ENCODE measurements at places on chromosomes 4 and X.
A peak's percentile ranks its signal among the peaks of the same experiment; 100 is the strongest.

DNA sequence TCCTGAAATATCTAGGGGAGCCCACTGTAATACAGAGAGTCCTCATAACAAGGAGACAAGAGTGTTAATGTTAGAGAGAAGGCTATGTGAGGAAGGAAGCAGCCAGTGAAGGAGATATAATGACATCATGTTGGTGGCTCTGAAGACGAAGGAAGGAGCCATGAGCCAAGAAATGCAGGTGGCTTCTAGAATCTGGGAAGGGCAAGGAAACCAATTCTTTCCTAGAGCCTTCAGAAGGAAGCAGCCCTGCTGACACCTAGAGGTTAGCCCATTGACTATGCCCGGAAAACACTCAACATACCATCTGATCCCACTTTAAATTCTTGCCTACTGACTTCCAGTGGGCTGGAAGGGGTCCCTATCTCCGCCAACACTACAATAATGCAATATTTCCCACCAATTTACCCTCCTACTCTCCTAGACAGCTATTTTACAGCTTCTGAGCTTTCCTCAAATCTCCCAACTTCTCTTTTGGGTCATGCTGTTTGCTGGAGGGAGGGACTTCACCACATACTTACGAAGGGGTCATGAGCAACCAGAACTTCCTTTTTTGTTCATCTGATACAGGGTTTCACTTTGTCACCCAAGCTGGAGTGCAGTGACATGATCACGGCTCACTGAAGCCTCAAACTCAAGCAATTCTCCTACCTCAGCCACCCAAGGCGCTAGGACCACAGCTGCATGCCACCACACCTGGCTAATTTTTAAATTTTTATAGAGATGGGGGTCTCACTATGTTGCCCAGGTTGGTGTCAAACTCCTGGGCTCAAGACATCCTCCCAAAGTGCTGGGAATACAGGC, 25.2 kb upstream of the G3BP2 start:
- no peak for DNase-seq

GRCh38 chr4:189001283-189001970, 862.2 kb downstream of the TRIML1 start:
- DNase-seq = no peak

- no peak for DNase-seq
These were observed at the start of gene SPP1 for GRCh38 chr4:87975466-87975865. TSS of gene SPP1 (plus strand) at chr4:87975714. CDS start at chr4:87976896, 1,182 bp downstream.

DNA sequence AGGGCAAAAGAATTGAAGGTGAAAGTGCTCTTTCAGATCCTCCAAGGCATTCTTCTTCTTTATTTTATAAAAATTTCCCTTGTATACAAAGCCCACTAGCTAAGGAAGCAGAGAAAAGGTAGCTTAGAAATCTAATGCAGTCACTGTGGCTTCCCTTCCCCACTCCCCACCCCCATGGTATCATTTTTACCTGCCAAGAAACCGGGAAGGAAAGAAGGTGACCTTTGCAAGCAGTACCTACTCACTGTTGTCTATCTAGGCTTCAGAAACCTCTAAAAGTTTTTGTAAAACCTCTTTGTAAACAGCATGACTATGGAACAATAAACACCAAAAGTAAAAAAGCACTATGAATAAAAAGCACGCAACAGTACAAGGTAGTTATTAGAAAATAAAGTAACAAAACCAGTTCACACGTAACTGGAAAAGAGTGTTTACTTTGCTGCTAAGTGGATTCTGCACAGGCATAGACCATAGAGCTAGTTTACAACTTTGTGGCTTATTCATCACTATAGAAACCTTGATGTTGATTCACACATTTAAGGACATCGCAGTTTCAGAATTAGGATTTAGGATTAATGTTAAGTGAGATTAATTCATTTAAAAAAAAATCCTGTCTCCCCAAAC, 109.6 kb upstream of the FTHL17 start:
- DNase-seq = no peak

GRCh38 chr4:7506119-7506518, 71.4 kb upstream of the PSAPL1 start:
- no peak for DNase-seq

- DNase-seq = no peak
These were observed 74.0 kb downstream of the CC2D2A start for GRCh38 chr4:15543537-15544247.

- DNase-seq = no peak
These were observed 86.2 kb upstream of the CBR4 start for GRCh38 chr4:169096221-169096620.

GRCh38 chr4:152860046-152860445, 76.1 kb upstream of the FHDC1 start:
- no peak for DNase-seq

DNA sequence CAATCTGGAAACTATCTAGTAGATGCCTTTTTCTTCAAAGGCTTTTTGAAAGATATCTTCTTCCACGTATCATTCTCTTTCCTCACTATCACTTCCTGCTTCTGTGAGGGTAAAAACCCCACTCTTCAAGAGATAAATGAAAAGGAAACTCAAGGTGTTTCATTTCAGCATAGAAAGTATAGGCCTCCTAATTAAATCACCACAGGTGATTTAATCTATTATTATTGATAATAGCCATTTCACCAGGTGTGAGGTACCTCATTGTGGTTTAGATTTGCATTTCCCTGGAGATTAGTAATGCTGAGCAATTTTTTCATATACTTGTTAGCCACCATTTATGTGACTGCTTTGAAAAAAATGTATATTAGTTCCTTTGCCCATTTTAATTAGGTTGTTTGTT, 92.0 kb upstream of the EMCN start:
- no peak for DNase-seq

GRCh38 chr4:17511509-17511949, 361 bp downstream of the QDPR start:
- peak; percentile 20 for DNase-seq

DNA sequence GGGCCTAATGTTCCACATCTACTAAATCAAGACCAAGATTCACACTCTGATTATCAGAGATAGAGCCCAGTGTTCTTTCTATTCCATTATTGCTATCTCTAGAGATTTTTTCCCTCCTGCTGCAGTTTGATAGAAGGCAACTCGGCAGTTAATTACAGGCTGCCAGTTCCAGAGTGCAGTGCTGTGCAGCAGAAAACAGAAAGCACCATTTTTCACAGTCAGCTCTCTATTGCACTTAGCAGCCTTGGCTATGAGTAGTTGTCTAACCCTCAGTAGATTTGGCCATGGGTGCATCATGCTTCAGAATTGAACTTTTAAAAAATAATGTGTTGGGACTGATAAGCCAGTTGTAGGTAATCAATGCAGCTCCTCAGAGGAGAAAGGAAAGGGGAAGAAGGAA, 295.3 kb downstream of the MID1IP1 start:
- DNase-seq = no peak

- no peak for DNase-seq
These were observed 125.8 kb downstream of the FHDC1 start for GRCh38 chr4:153061971-153062370.

DNA sequence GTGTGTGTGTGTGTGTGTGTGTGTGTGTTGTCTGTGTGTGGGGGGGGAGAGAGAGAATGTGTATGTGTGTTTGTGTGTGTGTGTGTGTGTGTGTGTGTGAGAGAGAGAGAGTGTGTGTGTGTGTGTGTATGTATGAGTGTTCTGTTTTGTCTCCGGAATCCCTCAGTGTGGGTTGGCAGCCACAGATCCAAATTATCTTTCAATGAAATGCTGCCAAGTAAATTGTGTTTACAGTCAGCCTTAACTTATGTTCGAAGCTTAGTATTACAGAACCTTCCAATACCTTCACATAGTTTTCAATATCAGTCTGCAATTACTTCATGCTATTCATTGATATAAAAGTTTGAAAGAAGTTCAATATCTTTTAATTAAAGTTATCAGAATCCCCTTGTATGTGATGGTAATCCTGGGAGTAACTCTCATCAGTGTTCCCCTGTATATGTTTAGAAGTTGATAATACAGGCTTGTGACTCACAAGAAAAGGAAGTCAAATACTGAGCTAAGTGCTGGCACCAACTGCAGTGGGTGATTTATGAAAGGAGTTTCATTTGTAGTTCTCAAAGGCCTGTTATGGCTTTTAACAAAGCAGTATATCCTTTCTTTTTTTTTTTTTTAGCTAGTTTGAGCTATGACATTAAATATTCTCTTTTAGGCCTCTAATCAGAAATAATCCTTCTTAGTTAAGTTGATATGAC, 51.6 kb upstream of the HTR2C start:
- no peak for DNase-seq

DNA sequence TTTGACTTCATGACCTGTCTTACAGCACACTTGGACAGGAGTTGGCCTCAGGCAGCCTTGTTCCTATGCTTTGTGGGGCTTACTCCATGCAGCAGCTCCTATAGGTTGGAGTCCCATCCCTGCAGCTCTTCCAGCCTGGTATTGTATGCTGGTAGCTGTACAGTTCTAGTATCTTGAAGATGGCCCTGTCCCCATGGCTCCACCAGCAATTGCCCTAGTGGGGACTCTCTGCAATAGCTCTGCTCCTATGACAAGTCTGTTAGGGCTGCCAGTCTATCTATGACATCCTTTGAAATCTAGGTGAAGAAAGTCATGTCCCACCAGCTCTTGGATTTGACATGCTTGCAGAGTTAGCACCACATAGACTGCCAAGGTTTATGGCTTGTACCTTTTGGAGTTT, 252.6 kb downstream of the ANTXR2 start:
- DNase-seq = no peak

- DNase-seq = no peak
These were observed 46.5 kb upstream of the PGRMC1 start for GRCh38 chrX:119189595-119189994.

DNA sequence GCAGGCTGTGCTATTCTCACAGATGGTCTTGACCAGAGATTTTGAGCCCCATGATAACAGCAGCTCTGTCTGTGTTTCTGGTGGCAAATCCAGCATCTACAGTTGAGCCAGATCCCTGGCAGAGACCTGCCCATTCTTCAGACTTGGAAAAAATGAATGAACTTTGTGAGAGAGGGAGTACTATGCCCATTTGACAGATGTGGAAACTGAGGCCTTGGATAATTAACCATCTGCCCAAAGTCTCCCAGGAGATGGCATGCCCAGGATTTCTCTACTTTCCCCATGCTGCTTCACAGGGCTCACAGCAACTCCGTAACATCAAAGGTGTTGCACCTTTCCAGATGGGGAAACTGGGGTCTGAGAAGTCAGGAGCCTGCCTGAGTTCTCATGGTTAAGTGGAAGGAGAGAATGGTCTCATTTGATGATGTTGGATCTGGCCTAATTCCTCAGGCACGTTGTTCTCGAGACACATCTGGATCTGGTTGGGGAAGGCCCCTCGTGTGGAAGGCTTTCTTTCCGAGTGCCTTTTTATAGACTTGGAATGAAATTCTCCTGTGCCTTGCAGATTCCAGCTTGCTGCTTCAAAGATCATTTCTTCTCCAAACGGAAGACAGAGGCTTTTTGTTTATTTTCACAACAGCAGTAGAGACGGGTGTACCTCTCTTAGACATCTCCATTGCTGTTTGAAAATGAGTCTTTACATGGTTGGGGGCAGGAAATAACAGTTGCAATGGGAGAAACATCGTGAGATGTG, 73.3 kb upstream of the STX18 start:
- no peak for DNase-seq

DNA sequence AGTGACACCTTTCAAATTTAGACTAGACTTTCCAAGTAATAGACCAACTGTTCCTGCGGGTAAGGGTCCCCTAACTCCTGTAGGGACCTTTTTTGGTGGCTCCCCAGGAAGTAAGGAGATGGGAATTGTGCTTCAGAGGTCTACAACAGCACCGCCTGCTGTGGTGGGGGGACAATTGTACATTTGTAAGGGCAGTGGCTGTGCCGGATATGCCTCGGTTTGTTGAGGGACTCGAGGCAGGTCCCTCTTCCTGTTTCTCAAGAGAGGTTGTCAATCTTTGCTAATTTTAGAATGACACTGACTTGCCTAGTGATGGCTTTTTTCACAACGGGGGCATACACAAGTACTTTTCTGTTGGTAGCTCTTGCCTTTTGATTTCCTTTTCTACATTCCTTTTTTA, 15.5 kb upstream of the HSD17B11 start:
- DNase-seq = no peak

- DNase-seq = no peak
These were observed 514 bp downstream of the FANCB start for GRCh38 chrX:14872355-14872754.

DNA sequence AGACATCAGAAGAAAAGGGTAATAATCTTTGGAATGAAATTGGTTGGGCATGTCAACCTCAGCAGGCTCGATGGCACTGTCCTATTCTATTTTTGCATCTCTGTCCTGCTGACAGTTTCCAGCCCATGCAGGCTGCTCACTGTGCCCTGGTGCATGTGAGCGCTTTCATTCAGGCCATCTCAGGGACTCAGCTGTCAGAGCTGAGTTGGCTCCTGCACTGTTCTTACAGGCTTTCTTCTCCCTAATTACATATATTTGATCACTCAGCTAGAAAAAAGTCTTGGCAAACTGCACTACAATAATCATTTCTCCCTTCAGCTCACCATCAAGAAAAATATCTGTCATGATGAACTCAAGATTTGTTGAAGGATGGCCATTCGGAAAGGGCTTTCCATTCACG, 84.7 kb downstream of the RASL11B start:
- no peak for DNase-seq

DNA sequence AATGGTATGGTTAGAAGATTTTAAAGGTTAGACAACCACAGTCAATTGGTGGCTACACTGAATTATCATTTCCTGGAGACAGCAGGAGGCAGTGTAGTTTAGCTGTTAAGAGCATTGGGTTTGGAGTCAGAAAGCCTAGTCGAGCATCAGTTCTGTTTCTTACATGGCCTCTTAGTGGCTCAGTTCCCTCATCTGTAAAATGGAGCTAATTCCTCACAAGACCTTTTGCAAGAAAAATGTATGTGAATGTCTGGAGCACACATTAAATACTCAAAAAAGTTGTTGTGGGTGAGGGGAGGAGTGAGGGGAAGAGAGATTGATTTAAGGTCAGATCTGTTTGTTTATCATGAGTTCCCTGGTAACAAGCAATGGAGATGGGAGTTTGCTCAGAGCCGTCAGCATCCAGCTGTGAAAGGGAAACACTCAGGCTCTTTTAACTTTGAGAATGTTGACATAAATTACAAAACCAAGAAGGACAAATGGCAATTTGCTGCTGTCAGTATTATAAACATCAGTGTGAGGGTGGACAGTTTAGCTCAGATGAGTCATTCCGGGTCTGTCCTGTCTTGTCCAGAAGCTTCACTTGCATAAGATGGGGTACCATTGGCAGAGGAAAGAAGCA, 98.2 kb upstream of the PGRMC2 start:
- no peak for DNase-seq

- no peak for DNase-seq
These were observed 102.7 kb downstream of the GRID2 start for GRCh38 chr4:92406488-92406887.
